Smooth muscle cell of the pulmonary artery (primary cell): ENCODE measurements at places on chromosomes 1 and 21. TPM values are rescaled to one million over a fixed set of nuclear protein-coding genes. Genes with fewer than 3 reads are reported as not detected.

ZNF687 gene
- 11.2 and 12.5 TPM in 2 replicates for total RNA-seq

EPHA10 gene
- not detected in 2 replicates for total RNA-seq

DIO1 gene
- total RNA-seq: not detected in 2 replicates

UBL4B gene
- total RNA-seq: not detected in 2 replicates

NPL gene
- 4.5 and 4.6 TPM in 2 replicates for total RNA-seq

SDHC gene
- total RNA-seq: 33.0 and 49.3 TPM in 2 replicates

CELA3A gene
- total RNA-seq: not detected in 2 replicates

PPIAL4G gene
- total RNA-seq: not detected in 2 replicates

RIPPLY3 gene
- total RNA-seq: not detected in 2 replicates
